ENCODE measurements at places on chromosomes 2 and 18. TPM values are rescaled to one million over a fixed set of nuclear protein-coding genes. Genes with fewer than 3 reads are reported as not detected.

Gene UGT1A5
- not detected for total RNA-seq

- DNase-seq = no peak
- H3K4me1 ChIP-seq = peaks cover 13% of the 10 kb centered on the region
- no peaks in the 10 kb centered on the region for H3K27me3 ChIP-seq
- no peak overlapping the region for H3K4me3 ChIP-seq
- H3K27ac ChIP-seq = no peak overlapping the region
- no peaks in the 10 kb centered on the region for H3K36me3 ChIP-seq
These were observed 31.2 kb downstream of the MARCHF4 start for GRCh38 chr2:216341121-216341520.

GRCh38 chr18:32219431-32220018 lies 29.7 kb downstream of the MEP1B start:
- no peaks in the 10 kb centered on the region for H3K4me1 ChIP-seq
- no peak overlapping the region for H3K27ac ChIP-seq
- no peak overlapping the region for H3K4me3 ChIP-seq
- H3K36me3 ChIP-seq = no peaks in the 10 kb centered on the region

Gene SPRED2
- total RNA-seq = 10.0 TPM

DNA sequence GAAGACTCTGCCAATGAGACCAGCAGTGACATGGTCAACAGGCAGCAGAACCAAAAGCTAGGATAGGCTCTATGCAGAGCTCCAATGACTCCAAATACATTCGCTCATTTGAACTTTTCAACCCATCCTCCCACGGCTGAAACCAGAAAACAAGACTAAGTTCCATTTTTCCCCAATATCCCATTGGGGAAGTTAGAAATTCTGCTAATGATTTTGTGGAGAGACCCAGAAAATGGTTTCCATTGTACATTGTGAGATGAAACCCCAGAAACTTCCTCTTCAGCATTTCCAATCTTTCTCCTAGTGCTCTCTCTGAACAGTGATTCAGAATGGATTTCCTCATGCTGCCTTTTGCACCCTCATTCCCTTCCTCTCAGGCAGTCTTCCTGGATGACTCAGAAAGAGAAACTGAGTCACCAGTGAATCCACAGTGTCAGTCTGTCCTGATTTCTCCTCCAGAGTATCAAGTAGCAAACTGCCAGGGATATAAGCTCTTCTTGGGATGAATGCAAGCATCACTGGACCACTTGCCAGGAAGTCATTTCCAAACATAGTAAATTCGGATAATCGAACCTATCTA lies 467.7 kb upstream of the ID2 start:
- no peaks in the 10 kb centered on the region for H3K36me3 ChIP-seq
- no peaks in the 10 kb centered on the region for H3K4me1 ChIP-seq
- H3K27me3 ChIP-seq = no peaks in the 10 kb centered on the region
- no peak for DNase-seq
- H3K27ac ChIP-seq = no peak overlapping the region

DNA sequence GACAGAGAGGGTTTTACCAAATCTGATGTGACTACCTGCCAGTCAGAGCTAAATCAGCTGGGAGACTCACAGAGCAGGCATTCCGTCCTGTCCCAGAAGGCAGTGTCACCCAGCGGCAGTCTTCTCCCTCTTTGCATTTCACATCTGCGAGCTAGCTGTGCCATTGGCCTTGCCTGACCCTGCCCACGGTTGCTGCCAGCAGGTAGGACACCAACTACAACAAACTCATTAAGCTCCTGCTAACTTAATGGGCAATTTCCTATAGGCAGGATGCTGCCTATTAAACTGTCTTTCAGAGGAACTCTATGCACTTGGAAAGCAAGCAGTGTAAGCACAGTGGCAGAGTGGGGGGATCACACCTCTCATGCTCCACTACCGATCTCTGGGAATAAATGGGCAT lies 116.4 kb upstream of the CAPN13 start:
- no peaks in the 10 kb centered on the region for H3K36me3 ChIP-seq
- H3K27ac ChIP-seq = no peak overlapping the region
- H3K4me3 ChIP-seq = no peak overlapping the region
- no peaks in the 10 kb centered on the region for H3K27me3 ChIP-seq

Gene ATP6V1C2
- 6.2 TPM for total RNA-seq

Measured in testis (tissue), 5 donors.